ENCODE measurements at places on chromosomes 12 and 14.
A peak's percentile ranks its signal among the peaks of the same experiment; 100 is the strongest.

DNA sequence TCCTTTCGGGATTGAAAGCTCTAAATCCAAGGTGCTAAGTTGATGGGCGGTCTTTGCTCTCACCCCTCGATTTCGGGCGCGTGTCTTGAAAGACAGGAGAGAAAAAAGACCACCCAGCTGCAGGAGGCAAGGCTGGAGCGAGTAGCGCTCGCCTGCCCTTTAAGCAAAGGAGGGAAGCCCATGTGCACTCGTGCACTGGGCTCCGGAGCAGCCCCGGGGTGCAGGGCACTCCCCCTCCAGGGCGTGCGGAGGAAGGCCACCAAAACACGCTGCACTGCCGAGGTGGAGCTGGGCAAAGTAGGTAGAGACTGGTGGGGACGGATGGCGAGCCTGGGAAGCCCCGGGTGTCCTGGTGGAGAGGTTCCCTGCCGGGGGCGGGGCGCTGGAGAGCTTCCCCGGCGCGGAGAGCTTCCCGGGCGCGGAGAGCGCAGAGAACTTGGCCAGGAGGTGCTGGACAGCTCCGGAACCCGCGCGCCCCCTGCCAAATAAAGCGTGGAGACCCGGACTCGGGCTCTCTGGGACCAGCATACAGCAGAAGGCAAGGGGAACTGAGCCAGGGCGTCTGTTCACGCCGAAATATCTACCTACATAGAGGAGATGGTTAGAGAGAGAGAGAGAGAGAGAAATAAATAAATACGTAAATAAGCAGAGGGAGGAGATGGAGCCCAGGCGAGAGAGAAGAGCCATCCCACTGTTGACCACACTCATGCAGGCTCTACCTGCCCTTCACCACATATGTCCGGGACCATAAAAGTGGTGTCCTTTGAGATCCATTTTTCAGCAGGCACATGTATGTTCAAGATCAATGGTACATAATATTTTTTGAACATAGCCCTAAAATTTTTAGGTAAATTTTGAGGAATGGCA, 662 bp upstream of the NELL2 start:
- peak; percentile 29 for DNase-seq

DNA sequence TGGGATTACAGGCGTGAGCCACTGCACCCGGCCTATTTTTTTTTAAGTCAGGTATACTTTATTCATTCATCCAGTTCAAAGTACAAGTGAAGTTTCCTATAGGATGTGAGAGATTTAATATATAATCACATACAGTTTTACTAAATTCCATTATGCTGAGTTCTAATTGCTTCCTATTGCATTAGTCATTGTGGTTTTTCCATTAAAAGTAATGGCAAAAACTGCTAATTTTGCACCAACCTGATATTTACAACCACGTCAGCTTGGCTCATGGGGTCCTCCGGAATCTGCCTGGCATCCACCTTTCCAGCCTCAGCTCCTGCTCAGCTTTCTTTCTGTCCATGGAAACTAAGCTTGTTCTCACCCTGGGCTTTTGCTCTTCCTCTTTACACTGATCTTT, 67.0 kb upstream of the CSRP2 start:
- DNase-seq = no peak

- no peak for DNase-seq
Observed at GRCh38 chr12:17759982-17760381, 330.0 kb downstream of the RERGL start.

DNA sequence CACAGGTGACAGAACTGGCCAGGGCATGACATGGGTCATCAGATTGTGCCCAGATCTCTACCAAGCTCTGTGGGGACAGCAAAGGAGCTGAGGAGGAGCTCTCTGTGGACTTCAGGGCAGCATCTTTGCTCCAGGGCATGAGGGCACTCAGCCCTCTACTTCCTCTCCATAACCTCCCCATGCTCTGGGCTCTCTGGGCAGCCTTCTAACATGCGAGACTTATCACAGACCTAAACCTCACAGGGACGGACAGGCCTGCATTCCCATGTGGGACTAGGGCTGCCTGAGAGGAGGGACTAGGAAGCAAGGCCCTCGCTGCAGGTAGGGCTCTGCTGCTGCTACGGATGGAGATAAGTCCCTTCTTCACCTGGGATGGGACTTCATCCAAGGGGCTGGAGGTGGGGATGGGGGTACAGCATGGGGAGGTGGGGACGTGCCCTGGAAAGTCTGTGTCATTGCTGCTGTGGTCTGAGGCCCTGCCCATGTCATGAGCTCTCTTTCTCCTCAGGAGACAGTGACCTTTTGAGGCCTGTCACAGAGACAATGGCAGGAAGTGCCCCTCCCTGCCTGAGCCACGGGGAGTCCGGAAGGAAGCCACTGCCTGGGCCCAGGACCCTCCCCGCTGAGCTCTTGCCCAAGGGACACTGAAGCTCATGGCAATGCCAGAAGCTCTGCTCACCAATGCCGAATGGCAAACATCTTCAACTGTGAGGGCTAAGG, 44.1 kb downstream of the PITPNM2 start:
- peak; percentile 75 for DNase-seq

DNA sequence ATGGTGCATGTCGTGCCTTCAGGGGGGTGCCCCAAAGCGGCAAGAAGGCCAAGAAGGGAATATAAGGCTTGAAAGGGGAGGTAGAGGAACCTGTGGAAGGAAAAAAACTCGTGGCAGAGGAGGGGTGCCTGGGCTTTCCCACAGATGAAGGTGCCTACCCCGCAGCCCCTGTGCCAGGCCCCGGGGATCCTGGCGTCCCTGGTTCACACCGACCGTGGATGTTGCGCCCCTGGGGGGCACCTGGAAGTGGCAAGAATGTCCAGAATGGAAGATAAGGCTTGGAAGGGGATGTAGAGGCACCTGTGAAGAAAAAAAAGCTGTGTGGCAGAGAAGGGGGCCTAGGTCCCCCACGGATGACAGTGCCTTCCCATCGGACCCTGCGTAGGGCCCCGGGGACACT, 282.2 kb downstream of the ALG10 start:
- DNase-seq = no peak

- no peak for DNase-seq
Observed at GRCh38 chr14:69699748-69700303, 67.1 kb upstream of the SRSF5 start.

- DNase-seq = no peak
Observed at GRCh38 chr14:81449114-81449513, 49.0 kb upstream of the STON2 start.

GRCh38 chr12:4158306-4158705, 115.3 kb upstream of the CCND2 start:
- DNase-seq = no peak

GRCh38 chr14:90999299-90999698, 61.1 kb downstream of the RPS6KA5 start:
- DNase-seq = no peak

- DNase-seq = no peak
Observed at GRCh38 chr12:94761559-94761958, 111.2 kb upstream of the TMCC3 start.

DNA sequence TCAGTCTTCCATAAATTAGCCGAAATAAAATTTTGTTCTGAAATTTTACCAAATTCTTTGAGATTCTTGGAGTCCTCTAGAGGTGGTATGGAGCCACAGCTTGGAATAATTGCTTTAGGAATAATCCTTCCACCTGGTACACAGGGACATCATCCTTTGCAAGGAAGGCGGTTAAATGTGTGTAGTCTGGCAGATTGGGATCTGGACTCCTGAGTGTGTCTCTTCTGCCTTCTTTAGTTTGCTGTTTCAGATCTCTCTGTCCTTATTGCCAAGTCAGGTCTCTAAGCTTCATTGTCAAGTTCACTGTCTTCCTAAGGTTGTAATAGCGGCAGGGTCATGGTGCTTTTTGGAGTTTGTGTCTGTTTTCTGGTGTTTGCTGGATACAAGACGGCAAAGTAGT, 393.9 kb upstream of the RGS6 start:
- no peak for DNase-seq

- no peak for DNase-seq
Observed at GRCh38 chr12:46221255-46222128, 47.4 kb downstream of the SLC38A1 start.

DNA sequence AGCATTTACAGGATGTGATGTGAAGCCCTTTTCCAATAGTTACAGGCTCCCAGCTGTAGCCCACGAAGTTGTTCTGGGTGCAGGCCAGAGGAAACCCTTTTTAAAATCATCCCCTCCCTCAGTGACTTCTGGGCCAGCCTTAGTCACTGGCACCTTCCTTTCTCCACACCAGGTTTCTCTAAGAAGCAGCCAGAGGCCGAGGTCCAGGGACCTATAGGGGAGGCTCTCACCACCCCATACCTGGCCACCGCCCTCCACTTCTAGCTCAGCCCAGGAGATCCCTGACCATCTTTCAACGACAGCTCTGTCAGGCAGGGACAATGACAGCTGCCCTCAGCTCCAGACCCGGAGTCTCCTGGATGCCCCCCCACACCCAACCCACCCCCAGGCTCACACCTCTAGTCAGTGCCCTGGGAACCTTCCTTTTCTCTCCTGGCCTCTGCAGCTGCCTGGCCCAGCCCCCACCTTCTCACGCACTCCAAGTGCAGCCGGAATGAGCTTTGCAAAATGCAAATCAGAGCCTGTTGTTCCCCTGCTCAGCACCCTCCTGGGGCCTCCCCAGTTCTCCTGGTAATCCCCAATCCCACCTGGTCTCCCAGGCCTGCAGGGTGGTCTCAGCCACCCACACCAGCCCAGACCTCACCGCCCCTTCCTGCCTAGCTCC, 46.7 kb downstream of the TESC start:
- DNase-seq = no peak

- DNase-seq = no peak
Observed at GRCh38 chr14:104331871-104332605, 193.7 kb downstream of the KIF26A start.

DNA sequence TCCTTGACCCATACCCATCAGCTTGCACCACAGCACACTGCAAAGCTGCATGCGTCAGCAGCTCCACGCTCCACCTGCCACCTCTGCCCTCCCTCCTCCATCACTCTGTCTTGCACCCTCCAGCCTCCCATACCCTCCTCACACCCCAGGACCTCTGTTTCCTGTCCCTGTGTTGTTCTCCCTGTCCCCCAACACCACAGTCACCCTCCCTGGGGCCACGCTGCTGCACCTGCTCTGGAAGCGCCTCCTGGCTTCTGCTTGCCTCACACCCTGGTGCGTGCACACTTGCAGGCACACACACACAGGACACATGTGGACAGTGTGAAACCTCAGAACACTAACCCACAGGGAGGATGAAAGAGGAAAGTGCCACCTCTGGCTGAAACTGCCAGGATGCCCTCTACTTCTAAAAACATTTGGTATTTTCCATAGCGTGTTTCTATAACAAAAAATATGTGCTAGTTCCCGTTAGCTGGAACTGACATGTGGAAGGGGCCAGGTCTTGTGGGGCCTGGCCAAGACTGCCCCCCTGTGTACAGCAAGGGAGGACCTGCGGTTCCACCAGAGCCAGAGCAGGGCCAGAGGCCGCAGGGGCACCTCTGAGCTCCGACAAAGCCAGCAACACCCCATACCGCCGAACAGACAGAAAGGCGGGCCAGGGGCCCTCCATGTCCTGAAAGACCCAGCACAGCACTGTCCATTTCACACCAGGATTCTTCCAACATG, 10.0 kb downstream of the BRF1 start:
- peak; percentile 32 for DNase-seq

DNA sequence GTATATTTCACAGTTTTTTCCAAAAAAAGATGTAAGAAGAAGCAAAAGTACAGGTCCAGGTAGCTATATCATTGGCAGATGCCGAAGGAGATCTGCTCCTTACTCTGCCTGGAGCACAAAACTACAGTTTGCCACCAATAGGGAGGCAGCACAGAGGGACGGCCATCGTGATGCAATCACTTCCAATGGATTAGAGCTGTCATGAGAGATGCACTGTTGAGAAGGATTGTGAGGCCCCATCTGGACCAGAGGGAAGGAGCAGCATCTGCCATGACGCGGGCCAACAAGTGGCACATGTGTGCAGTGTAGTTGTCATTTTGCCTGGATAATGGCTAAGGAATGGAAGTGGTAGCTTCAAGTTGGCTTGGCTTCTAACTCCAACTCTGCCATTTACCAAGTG, 318.8 kb upstream of the FKBP4 start:
- DNase-seq = no peak

GRCh38 chr12:121489874-121490273, 90.0 kb downstream of the RNF34 start:
- DNase-seq = no peak

- no peak for DNase-seq
Observed at GRCh38 chr14:53093206-53093605, 59.9 kb downstream of the DDHD1 start.

DNA sequence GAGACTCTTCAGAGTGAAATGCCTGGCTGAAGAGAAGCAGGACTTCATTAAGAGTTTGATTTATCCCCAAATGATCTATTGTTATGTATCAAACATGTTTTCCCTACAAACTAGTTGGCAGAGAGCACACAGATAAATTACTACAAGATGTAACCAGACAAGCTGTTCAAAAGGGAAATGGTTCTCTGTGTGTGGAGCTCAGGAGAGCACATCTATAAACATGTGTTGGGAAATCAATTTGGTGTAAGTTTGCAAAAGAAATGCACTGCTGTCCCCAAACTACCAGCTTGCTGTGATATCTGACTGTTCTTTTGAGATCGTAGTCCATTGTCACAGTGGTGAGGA, 159.2 kb downstream of the PAH start:
- no peak for DNase-seq

GRCh38 chr14:68937471-68938270, 41.4 kb downstream of the ACTN1 start:
- DNase-seq = no peak

GRCh38 chr12:104064842-104065427, 604 bp downstream of the HCFC2 start:
- DNase-seq = no peak

DNA sequence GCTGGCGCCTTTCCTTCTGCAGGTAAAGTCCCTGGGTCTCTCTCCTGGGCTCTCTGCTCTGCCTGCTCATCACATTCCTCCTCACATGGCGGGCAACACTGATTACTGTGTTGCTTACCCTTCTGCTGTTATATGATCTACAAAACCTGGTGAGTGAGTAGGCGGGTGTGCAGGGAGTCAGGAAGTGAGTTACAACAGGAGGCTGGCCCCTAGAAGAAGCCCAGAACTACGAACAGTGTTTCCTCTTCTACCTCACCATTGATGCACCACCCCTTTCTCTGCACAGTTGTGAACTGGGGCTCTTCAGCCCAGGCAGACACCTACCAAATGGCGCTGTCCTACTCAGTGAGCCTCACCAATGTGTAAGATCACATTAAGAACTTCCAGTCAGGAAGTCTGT, 4.9 kb upstream of the KLHL33 start:
- DNase-seq = no peak

- DNase-seq = no peak
Observed at GRCh38 chr12:8145754-8146441, 10.9 kb upstream of the ZNF705A start.

DNA sequence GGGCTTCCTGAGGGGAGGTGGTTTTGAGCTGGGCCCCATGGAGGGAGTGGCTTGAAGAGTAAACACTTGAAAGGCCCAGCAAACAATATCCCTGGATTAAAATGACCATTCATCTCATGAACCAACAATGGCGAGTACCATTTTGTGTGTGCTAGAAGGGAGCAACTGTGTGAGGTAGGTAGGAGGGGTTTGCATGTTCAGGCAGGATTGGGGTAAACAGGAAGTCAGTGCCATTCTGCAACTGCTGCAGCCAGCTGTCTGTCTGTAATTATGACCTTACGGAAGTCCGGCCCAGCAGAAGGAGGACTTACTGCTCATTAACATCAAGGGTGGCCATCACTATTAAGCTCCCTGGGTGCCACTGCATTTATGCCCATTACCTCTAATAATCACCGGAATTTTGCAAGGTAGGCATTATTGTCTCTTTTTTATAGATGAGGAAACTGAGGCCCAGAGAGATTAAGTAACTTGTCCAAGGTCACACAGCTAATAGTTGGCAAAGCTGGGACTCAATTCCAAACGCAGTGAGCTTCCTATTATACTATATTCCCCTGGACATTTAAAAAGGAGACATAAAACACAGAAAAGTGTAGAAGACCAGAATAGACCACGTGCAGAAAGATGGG, 16.6 kb upstream of the IFI27L2 start:
- no peak for DNase-seq

Data from CD4-positive, alpha-beta T cell treated with Interleukin-4 for 1 hour (primary cell).